RKO (cell line): ENCODE measurements at places on chromosomes 2 and 18.

DNA sequence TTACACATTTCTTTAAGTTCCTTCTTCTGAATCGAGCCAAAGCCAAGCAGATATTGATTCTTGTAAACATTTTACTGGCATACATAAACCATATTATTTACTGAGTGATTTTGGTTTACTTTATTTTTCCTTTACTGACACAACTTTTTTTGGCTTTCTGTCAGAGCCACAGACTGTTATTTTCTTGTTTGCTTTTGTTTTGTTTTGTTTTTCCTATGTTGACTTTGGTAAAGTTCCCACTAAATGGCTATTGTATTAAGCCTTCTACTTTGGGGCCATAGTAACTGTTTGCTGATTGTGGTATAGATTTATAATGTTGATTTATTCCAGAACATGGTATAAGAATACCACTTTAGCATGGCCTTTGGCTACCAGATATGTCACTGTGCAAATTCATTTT is 419.4 kb downstream of the DCDC2C start:
- no peak for DNase-seq

- no peak for DNase-seq
Observed at GRCh38 chr18:79607361-79607952, 72.1 kb upstream of the CTDP1 start.

- no peak for DNase-seq
Observed at GRCh38 chr2:189851174-189851826, 67.0 kb downstream of the PMS1 start.

DNA sequence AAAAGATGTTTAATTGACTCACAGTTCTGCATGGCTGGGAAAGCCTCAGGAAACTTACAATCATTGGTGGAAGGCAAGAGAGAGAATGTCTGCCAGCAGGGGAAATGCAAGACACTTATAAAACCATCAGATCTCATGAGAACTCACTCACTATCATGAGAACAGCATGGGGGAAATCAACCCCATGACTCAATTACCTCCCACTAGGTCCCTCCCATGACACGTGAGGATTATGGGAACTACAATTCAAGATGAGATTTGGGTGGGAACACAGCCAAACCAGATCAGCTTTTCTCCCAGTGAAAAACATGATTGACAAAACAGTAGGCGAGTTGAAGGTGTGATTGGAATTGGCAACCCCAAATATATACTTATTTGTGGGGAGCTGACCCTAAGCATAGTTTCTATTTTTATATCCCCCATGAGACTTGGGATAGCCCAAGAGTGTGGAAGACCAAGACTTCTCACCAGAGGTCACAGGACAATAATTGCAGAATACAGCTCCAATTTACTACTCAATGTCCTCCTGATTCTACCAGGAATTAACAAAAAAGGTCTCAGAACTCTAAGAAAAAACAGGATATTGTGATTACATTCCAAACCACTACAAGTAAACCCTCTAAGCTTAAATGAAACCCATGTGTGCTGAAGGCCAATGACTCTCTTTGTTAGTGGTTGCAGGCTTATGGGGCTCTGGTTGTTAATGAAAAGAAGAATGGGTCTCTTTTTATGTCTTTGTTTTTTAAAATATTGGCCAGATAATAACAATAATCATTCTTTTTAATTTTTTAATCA is 96.1 kb upstream of the PIK3C3 start:
- DNase-seq: no peak

DNA sequence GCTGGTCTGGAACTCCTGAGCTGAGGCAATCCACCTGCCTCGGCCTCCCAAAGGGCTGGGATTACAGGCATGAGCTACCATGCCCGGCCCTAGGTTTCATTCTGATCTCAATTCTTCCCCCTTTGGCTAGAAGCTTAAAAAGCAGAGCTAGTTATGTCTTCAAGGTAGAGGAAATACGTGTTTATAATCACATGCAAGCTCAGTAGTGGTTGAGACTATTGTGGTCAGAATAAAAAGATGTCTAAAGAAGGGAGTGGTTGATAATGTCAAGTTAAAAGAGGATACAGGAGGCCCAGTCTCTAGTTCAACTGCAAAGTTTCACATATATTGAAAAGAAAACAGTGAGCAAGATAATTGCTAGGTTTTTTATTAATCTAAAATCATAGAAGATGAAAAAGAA is 807.8 kb upstream of the ACVR2A start:
- no peak for DNase-seq

- DNase-seq: no peak
Observed at GRCh38 chr18:70121842-70122241, 83.6 kb downstream of the RTTN start.

- DNase-seq: no peak
Observed at GRCh38 chr2:225748609-225749008, 349.1 kb downstream of the NYAP2 start.

GRCh38 chr2:26438526-26438925 is 36.8 kb downstream of the DRC1 start:
- DNase-seq: no peak

DNA sequence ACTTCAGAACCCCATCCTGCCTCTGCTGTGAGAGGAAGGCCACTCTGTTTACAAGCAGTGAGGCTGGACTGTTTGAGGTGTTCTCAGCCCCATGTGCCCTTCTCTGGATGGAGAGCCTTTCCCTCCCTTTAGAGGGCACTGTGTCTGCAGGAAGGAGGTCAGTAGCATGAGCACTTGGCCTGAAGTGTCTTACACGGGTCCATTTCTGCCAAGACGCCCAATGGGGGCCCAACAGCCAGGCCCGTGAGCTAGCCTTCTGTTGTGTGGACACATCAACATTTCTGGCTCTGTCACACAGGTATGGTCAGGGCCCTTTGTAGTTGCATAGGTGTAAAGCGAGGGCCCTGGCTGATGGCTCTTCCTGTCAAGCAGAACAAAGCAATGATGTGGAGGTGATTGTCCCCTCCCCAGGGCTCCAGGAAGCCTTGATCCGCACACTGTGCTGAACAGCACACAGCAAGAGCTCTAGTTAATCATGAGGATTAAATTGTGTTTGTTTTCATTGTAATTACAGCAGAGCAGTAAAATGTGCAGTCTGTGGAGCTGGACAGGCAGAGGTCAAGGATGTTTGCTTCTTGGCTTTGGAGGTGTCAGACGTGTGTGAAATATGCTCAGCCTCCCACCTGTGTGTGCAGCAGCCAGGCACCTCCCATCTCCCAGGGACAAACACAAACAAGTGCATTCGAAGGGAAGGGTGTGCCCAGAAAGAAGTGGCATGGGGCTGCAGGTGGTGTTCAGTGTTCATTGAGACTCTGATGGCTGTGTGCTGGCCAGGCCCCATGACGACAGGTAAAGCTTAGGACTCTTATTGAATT is 132.1 kb downstream of the SH3RF3 start:
- peak; percentile 18 for DNase-seq

- no peak for DNase-seq
Observed at GRCh38 chr18:62938487-62938886, 223.1 kb downstream of the PHLPP1 start.

DNA sequence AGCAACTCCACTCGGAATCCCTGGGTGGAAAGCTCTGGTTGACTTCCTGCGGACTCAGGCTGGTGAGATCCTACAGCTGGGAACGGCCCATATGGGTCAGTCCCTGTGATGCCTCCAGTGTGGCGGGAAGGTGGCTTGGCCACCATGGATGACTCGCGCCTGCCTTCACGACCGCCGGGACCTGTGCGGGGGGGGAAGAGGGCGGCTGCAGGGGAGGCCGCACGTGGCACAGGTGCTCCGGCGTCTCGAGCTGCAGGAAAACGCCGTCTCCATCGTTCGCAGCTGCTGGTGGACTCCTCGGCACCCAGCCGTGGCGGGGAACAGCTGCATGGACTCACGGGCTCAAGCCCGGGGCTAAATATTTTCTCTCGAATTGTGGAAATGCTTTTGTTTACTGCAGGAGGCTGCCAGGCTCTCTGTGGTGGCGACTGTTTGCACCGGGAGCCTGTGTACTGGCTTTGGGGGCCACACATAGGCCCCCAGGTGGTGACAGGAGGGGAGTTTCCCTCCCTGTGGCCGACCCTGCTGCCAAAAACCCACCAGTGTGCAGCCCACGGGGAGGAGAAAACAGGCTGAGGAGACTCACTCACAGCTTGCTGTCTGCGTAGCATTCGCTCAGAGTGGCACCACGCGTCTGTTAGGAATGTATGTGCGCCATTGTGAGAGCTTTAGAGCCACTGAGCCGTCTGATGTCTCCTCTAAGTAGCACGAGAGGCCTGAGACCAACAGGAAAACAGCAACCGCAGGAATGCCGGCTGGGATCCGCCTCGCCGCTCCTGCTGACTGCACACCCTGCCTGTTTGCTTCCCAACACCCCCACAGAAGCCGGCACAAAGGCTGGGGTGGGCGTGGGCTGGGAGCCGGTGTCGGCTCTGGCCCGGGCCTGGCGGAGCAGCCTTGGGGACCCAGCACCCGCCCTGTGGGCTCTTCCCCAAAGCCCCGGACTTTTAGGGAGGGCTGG is 89.2 kb downstream of the NFATC1 start:
- no peak for DNase-seq
